NCI-H1417 treated with DMSO at 0.1 percent for 48 hours (cell line): ENCODE measurements at places on chromosomes 3 and 15.

DNA sequence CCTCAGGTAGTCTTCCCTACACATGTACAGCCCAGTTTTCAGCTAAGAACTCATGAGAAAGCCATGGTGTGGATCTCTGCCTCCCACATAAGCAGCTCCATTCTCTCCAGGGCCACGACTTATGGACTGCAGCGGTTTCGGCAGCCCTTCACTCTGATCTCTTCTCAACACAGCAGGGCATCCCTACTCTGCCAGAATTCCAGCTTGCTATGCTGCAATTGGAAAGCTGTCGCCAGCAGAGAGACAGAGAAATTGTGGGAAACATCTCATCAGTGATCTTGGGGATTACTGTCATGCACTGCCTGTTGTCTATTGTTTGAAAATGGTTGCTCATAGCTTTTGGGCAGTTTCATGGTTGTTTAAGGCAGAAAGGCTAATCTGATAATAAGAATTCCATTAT lies 11.9 kb upstream of the BLM start:
- DNase-seq = no peak

DNA sequence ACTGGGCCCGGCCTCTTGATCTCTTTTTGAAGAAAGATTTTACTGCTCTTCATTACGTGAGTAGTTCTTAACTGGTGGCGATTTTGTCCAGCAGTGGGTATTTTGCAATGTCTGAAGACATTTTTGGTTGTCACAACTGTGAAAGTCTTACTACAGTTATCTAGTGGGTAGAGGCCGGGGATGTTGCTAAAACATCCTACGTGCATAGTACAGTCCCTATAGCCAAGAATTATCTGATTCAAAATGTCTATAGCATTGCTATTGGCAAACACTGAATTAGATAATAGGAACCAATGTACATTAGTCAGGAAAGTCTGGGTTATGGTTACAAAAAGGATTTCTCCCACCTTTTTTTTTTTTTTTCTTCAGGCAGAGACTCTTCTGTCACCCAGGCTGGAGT lies 38.1 kb downstream of the FOXL2 start:
- no peak for DNase-seq

GRCh38 chr15:58762731-58763130 lies 8.4 kb upstream of the MINDY2 start:
- DNase-seq = peak; percentile 43

- DNase-seq = no peak
Observed at GRCh38 chr3:50237754-50238548, 1.9 kb downstream of the GNAI2 start.

DNA sequence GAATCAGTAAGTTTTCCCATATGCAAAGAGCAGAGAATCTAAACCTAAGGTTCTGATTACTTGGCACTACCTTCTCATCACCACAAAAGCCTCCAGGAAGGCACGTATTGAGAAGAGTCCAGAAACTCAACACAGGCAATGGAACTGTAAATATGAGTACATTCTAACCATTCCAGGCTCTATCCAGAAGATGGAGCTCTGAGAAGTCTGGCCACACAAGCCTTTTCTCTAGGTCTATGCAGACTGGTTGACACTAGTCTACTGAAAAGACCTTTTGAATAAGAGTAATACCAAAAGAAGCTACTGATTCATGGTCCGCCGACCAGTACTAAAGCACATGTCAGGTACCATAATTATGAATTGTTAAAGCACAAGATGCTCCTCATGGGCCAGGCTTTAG lies 12.2 kb upstream of the NCKIPSD start:
- no peak for DNase-seq

DNA sequence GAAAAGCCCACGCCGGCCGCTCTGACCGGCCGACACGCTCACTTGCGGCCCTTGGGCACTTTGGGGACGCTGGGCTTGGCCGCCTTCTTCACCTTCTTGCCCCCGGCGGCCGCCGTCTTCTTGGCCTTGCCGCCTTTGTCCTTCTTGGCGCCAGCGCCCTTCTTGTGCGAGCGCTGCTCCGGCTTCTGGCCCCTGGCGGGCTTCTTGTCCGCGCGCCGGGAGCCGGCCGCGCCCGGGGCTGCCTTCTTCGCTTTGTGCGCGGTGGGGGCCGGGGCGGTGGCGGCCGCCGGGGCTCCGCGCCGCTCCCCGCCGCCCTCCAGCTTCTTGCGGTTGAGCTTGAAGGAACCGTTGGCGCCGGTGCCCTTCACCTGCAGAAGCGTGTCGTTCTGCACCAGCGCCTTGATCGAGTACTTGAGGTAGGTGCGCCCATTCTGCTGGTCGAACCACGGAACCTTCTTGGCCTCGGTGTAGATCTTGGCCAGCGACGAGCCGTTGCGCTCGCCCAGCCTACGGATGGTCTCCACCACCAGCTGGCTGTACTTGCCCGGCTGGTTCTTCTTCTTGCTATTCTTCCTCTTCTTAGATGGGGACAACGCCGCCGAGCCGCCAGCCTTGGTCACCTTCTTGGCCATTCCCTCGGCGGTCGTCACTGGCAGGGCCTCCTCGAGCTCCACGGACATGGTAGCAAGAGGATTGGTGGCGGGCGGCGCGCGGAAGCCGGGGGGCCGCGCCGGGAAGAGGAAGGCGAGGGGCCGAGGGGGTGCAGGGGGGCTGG lies 36.7 kb downstream of the HMCES start:
- DNase-seq = no peak
